ENCODE measurements at places on chromosomes 7 and 10.

DNA sequence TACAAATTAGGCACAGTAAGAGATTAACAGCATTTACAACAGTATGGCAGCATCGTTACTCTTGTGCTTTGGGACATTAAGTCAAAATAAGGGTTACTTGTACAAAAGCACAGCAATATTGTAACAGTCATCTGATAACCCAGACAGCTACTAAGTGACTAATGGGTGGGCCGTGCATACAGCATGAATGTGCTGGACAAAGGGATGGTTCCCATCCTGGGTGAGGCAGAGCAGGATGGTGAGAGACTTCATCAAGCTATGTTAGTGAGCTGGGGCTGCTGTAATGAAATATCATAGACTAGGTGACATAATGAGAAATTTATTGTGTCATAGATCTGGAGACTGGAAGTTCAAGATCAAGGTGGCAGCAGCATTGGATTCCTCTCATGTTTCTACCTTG lies 25.4 kb downstream of the EDRF1 start:
- no peak for DNase-seq

DNA sequence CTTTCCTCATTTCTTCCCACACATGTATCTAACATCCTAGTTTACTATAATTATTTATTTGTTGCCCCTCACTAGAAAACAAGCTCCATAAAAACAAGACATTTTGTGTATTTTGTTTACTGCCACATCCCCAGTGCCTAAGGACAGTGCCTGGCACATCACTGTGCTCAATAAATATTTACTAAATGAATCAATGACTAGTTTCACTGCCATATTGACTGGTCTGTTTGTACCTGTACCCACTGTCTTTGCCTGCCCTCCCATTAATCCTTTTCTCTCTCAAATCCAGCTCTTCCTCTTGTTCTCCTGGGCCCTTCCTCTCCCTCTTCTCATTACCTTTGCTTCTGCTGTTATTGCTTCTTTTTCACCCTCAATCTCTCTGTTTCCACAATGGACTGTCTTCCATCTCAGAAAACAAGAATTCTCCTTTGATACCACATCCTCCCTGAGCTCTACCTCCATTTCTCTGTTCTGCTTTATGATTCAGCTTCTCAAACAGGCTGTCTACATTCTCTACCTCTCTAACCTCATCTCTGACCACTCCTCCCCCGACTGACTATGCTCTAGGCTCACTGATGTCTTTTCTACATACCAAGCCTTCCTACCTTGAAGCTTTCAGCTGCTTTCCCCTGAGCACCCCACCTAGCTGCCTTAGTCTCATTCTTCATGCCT lies 8.3 kb upstream of the FAM133B start:
- no peak for DNase-seq

- DNase-seq, result no peak
These were observed 159.8 kb downstream of the CCDC7 start for GRCh38 chr10:32605787-32606186.

DNA sequence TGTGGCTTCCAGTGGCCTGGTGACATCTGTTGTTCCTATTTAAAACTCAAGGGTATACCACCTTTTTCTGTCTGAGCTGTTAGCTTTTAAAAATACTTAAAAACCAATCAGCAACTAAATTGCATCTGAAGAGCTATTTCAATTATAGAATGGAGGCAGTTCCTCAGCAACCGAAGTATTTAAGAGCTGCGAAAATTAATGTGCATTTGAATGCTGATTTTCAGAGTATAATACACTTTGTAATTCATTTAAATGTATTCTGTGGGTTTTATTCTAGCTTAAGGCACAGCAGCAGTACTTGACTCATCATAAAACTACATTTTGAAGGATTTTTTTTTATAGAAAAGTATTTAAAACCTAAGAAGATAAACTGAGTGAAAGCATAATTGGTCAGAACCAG lies 404.9 kb upstream of the PRKCQ start:
- DNase-seq, result no peak

DNA sequence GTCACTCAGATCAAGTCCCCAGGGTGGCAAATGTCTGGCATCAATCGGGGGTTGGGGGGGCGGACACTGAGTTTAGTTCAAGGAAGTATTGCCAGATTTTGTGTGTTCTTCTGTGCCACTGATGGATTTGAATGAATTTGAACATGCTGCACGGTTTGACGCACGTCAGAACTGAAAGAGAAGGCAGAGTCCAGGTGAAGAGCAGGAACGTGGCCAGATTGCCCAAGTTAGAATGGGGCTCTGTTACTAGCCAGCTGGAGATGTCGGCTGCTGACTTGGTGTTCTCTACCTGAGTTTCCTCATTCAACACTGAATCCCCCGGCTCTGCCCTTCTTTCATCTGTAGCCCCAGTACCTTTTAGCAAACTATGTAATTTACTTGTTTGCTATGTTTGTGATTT lies 180.2 kb downstream of the PRKCQ start:
- no peak for DNase-seq

DNA sequence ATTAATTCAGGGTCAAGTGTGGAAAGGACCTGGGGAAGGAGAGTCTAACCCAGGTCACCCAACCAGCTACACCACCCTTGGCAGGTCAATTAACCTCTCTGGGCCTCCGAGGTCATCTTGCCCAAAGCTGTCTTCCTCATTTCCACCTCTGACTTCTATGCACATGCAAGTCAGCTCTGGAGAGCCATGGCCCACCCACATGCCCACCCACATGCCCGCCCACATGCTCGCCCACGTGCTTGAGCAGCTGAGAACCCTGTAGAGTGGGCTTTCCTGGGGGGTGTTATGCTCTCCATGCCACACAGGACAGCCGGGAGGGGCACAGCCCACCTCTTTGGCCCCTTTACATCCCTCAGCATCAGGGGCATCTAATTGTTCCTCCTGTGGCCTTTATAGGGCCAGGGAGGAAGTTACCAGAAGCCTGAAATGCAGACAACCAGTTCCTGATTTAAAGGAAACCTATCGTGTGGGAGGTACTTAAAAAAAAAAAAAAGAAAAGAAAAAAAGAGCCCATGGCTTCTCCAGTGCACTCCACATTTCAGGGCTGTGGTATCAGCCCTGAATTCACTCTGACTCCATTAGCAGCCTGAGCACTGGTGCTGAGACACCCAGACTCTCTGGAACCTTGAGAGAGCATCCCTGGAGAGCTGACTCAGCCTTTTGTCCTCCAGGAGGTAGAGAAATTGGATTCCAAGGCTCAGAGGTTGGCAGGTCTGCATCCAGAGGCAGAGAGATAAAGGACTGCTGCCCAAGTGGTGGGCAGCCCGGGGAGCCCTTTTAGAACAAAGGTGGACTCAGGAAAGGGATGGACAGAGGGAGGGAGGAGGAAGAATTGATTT lies 176.2 kb upstream of the ZMIZ1 start:
- DNase-seq, result no peak

GRCh38 chr7:2048531-2048930 lies 184.2 kb downstream of the MAD1L1 start:
- DNase-seq, result no peak

DNA sequence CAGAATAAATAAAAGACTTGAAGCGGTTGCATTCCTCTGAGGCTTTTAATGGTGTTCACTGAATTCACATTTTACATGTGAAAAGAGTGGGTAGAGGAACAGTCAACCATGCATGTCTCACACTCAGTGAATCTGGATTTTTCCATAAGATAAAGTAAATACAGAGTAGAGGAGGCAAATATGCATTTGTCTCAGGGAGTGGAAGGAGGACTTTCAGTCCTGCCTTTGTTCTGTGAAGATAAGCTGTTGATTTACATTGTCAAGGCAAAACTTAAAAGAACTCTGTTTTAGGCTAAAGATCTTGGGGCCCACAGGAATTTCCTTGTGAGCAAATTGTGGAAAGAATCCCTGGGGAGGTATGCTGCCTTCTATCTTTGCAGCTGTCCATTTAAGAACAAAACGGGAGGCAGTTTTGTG lies 825.3 kb upstream of the MBL2 start:
- no peak for DNase-seq

DNA sequence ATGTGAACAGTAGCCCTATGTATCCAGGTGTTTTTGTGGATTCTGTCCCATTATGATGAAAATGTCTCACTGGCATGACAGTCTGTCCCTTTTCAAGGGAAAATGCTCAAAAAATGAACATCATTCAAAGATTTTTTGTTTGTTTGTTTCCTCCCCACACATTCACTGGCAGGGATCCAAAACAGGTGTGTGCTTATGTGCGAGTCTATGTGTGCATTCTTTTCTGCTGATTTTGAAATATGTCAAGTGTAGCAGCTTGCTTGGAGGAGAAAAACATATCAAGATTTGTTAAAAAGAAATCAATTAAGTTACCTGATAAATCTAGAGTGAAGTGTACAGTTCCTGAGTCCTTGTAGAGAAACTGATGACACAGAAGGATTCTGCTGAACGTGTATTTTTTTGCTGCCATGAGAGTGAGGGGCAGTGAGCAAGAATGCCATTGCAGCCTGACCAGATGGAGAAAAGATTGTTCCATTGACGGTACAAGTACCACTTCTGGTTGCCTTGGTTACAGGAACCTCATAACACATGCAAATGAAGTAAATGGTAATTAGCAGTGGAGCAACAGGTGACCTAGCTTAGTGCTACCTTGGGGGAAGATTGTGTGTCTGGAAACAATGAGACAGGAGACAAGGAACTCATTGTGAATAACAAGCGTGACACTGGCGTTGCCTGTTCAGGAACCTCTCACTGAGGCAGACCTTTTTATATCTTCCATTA lies 277.4 kb upstream of the PHYHIPL start:
- no peak for DNase-seq

GRCh38 chr10:89062861-89063260 lies 72.3 kb downstream of the FAS start:
- DNase-seq, result no peak

- DNase-seq, result no peak
These were observed 108.3 kb downstream of the EGFR start for GRCh38 chr7:55127135-55127551.

All from stimulated activated CD8-positive, alpha-beta memory T cell treated with anti-CD3 and anti-CD28 coated beads, Interleukin-2, amount 100 ng/mL, for 1 hour (primary cell).